ENCODE measurements at places on chromosomes 5 and 9. TPM values are rescaled to one million over a fixed set of nuclear protein-coding genes. Genes with fewer than 3 reads are reported as not detected.
A peak's percentile ranks its signal among the peaks of the same experiment; 100 is the strongest.

The ZNF367 gene
- polyA plus RNA-seq = 0.11 TPM

The PCDHAC1 gene
- not detected for polyA plus RNA-seq

The COX7C gene
- 342 TPM for polyA plus RNA-seq

The QRFP gene
- polyA plus RNA-seq = 0.18 TPM

The CMBL gene
- 0.15 TPM for polyA plus RNA-seq

The CSNK1G3 gene
- polyA plus RNA-seq = 22.3 TPM

The HCN1 gene
- not detected for polyA plus RNA-seq

The FBLL1 gene
- polyA plus RNA-seq = not detected

The CATSPER3 gene
- 0.15 TPM for polyA plus RNA-seq

DNA sequence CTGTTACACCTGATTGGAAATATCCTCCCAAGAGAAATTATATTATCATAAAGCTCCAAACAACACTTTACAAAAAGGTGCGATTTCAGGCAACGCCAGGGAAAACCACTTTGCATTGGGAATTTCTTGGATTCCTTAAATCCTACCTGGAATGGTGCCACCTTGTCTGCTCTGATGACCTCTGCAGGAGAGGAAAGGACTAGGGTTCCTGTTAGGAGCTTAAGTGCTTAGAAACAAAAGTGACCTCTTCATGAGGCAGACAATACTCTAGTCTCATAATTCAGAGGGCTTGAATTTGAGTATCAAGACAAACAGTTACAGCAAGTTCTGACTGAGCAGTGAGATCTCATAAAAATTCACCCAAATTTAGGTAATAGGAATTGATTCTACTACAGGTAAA is 33.9 kb upstream of the GLIS3 start:
- DNase-seq = no peak

- DNase-seq = no peak
Observed at GRCh38 chr5:175544108-175544511, 65.8 kb downstream of the SFXN1 start.

DNA sequence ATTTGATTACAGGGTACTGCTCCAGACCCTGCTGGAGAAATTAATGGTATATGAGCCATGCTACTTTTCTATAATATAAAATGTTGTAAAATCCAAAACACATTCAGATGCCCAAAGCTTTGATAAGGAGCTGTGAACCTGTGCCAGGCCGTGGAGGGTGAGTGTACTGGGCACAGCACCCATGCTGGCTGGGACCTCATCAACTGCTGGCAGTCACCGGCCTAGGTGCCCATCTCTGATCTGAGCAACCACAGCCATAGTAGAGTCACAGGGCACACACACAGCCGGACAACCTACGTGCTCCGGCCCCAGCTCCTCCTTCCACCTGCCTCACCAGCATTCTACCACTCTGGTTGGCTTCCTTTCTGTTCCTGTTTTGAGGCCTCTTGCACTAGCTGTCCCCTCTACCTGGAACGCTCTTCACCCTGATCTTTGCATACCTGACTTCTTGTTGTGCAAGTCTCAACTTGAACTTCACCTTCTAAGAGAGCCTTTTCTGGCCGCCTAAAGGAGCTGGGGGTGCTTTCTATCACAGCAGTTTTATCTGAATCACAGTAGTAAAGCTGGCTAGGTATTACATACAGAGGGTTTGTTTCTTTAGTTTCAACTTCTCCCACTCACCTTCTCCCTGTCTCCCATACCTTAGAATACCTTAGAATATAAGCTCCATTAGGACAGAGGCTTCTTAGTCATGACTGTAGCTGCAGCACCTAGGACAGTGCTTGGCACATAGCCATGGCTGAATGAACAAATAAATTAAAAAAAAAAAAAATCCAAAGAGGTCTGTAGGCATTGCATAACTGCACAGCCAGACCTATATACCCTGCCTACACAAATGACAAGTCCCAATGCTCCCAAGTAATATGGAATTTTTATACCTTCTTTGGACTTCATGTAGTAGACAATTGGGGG is 51.7 kb downstream of the MED27 start:
- DNase-seq = no peak

DNA sequence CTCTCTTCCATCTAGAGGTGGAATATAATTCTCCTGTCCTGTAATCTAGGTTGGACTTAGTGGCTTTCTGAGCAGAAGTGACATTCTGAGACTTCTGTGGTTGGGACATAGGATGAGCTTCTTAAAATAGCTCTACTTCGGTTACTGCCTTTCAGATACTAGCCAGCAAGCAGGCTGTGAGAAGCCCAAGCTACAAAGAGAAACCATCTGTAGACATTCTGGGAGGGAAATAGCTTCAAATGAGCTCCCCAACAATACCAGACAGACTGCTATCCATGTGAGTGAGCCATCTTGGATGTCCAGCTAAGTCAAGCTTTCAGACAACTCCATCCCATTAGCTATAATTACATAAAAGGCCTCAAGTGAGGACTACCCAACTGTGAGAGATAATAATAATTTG is 568.9 kb downstream of the DMRTA1 start:
- DNase-seq = no peak

GRCh38 chr9:73059247-73059646 is 92.4 kb upstream of the ANXA1 start:
- DNase-seq = no peak

GRCh38 chr5:124059200-124059599 is 547.2 kb downstream of the CSNK1G3 start:
- no peak for DNase-seq

DNA sequence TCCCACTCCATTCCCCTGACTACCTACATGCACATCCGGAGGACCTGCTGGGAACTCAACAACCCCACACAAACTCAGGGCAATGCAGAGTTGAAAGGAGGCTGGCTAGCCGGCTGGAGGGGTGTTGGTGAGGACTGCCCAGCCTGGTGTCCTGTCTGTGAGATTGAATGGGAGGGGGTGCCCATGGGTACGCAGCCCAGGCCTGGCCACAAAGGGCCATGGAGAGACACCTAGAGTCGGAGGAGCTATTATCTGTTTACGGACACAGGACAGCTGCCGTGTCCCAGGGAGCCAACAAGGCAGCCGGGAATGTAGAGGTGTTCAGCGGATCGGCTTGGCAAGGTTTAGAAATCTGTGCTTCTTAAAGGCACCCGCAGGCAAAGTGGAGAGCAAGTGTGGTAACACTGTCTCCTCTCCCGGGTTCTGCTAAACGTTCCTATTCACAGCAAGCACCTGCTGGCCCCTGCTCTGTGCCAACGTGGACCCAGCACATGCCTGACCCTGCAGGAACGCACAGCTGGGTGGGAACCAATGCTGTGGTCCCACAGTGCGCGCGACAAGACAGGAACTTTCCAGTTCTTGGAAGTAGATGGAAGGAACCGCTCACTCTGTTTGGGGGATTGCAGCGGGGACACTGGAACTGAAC is 166.7 kb downstream of the DAB2IP start:
- no peak for DNase-seq

- no peak for DNase-seq
Observed at GRCh38 chr5:149271195-149271715, 404 bp upstream of the AFAP1L1 start.

GRCh38 chr9:27280249-27280648 is 16.7 kb downstream of the EQTN start:
- DNase-seq = no peak

DNA sequence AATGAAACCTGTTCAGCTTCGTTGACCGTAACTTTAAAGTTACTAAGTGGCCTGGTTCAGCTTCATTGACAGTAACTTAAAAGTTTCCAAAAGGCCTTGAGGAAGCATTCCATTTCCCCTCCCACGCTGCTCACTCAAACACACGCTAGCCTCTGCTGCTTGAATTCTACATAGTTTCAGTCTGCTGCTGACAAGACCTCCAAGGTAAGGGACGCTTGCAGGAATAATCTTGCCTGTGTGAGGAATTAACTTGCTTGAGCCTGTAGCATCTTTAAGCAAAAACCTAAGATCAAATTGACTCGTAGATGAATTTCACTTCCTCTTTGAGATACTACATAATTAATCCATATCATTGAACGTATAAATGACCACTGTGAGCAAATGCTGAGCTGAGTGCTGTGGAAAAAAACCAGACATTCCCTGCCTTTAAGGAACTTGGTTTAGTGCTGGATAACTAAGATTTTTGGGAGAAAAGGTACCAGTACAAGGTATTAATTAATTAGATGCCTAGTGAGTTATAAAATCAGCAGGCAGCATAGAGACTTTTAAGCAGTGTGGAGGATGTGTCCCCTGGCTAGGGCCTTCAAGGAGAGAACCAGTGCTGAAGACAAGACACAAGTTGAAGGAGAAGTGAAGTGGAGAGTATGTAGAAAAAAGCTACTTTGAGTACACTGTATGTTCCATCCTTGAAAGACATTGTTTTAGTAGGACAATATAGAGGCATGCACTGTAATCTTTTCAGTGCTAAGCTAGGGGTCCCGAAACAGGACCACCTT is 39.2 kb downstream of the GRAMD2B start:
- no peak for DNase-seq

GRCh38 chr5:50667023-50667652 is 701 bp downstream of the PARP8 start:
- peak; percentile 74 for DNase-seq

- no peak for DNase-seq
Observed at GRCh38 chr5:53246042-53246836, 136.7 kb upstream of the MOCS2 start.

GRCh38 chr5:1502046-1502736 is 21.6 kb downstream of the LPCAT1 start:
- peak; percentile 97 for DNase-seq

DNA sequence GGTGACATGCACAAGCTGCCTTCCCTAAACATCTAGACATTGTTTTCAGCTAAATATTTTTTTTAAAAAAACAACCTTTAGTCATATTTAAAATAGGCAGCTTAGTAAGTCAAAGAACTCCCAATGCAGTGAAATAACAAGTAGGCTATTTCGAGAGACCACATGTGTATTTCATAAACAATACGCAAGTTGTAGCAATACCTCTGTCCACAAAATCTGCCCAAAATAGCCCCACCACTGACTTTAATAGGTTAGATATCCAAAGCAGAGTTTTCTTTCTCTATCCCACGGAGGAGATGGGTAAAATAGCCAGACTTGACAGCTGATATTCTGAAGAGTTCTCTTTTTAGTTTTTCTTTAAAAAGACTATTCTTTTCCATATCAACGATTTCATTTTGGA is 1.2 kb downstream of the SLC24A2 start:
- no peak for DNase-seq

DNA sequence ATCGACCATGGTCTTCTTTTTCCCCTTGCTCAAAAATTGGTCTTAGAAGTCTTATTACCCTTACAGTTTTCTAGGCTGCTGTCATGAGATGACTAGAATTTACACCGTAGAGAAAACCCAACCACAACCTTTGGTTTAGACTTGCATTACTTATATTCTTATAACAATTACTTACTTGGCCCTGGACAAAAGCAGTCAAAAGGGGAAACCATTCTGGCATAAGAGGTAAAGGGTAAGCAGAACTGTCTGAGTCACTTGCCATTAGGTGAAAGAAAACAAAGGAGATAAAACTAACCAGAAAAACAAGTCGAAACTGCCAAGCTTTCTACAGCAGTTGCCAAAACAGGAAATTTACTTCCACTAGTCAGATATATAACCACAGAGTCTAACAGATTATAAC is 17.9 kb downstream of the TMEM245 start:
- DNase-seq = peak; percentile 60

DNA sequence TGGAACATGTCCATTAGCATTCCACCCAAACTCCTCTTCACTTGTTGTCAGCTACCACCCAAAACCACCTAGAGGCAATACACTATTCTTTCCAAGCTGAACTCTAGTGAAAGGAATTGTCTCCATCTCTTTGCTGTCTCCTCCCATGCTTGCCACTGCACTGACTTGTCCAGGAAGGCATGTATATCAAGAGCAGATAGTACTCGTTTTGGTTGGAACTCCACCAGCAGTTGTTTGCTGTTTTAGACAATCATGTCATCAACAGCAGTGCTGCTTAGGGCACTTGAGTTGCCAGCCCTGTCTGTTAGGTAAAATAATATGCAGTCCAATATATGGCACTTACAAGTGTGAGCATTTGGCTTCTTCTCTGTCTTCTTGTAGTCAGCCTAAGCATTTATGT is 80.0 kb upstream of the SAP30L start:
- no peak for DNase-seq

- no peak for DNase-seq
Observed at GRCh38 chr5:32909207-32909606, 198.1 kb downstream of the NPR3 start.

- DNase-seq = peak; percentile 14
Observed at GRCh38 chr5:180343831-180344695, 9.1 kb downstream of the GFPT2 start.

- DNase-seq = no peak
Observed at GRCh38 chr5:10431415-10431814, 10.3 kb upstream of the ROPN1L start.

DNA sequence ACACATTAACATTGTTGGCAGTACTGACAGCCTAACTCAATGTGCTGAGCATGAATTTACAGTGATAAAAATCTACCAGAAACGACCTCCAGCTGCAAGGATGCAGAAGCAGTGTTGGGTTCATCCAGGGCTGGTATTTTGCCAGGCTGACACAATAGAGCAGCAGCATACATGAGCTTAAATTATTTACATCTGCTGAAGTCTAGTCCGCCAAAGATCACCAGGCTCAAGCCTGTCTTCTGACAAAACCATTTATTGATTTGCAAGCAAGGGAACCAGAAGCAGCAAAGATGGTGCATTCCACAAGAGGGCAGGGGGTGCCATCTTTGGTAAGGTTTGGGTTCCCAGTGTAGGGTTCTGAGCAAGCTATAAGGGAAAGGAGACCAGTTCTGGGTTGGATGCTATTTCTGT is 8.7 kb upstream of the C5orf34 start:
- DNase-seq = no peak

DNA sequence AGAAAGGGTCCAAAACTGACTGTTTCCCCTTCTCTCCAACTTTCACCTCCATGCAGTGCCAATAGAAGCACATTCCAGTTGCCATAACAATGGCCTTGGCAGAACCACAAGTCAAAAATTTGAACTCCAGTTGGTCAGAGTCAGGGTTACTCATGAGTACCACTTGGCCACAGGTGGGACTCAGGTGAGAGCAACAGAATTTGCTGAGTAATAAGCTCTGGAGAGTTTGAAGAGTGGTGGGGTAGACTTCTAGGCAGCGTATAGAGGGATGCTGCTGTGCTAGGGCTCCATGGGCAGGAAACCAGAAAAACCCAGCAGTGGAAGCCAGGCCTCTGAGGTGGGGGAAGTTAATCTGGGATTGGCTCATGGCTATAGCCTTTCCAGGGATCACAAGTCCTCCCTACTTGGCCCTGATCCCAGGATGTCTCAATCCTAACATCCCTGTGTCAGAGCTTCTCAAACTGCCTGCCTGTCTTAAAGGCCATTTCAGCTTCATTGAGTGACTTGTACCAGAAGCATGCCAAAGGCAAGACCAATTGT is 30.2 kb downstream of the SNX18 start:
- DNase-seq = no peak
